ENCODE measurements at places on chromosomes 6 and 20. TPM values are rescaled to one million over a fixed set of nuclear protein-coding genes. Genes with fewer than 3 reads are reported as not detected.

DNA sequence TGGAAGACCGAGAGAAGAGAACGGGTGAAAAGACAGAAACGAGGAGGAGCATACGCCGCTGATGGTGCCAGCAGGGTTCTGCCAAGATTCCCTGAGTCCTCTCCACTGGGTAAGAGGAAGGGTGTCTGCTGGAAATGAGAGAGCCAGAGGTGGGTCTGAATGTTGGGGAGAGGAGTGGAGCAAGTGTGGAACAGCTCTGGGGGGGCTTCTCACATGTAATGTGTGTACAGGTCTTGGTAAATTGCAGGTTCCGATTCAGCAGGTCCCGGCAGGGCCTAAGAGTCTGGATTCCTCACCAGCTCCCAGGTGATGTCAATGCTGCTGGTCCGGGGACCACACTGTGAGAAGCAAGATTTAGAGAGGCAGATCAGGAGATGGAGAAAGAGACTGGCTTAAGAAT is 1.5 kb upstream of the EBF4 start:
- no peak for DNase-seq

DNA sequence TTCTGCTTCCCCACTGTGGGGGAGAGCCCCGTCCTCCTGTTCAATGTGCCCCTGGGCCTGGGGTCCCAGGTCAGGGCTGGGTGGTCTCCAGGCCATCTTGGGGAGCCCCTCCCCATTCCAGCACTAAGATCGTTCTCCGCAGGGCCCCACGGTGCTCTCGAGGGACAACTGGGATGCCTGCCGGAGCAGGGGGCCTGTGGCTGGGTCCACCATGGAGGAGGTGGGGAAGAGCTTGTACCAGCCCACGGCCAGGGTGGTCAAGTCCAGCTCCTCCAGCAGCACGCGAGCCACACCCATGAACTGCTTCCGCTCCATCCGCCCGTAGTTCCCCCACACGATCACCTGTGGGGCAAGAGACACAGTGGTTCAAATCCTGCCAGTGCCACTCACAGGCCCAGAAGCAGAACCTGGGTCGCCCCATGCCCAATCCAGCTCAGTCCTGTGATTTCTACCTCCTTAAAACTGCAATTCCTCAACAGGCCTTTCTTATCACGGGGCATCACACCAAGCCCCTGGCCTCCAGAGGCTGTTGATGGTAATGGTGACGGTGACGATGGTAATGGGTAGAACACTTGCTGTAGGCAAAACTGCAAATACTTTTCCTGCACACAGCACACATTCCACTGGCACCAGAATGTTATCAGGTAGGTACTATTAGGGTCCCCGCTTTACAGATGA is 10.5 kb downstream of the KCNK15 start:
- DNase-seq: no peak

- no peak for DNase-seq
Measured at GRCh38 chr6:75863784-75864183, 114.7 kb downstream of the MYO6 start.

GRCh38 chr6:83853178-83854000 is at the start of gene RIPPLY2:
Gene RIPPLY2, plus strand, starts transcription at chr6:83853360. Its CDS starts 57 bp downstream, at chr6:83853417.
- DNase-seq: peak; percentile 36

DNA sequence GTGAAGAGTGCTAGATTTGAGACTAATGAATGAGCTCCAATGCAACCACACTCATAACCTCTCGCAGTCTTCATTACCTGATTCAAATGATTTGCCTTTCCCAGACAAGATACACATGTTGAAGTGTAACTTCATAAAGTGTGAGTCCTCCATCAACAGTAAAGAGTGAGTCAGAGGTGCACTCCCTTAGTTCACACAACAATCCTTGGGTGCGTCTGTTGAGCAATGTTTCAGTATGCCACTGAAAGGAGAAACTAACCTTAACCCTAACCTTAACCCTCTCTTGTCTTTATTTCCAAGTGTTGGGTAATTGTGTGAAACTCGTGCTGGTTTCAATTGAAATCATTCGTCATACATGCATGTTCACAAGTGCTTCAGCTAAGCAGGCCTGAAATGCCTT is 21.0 kb upstream of the RIN2 start:
- no peak for DNase-seq

DNA sequence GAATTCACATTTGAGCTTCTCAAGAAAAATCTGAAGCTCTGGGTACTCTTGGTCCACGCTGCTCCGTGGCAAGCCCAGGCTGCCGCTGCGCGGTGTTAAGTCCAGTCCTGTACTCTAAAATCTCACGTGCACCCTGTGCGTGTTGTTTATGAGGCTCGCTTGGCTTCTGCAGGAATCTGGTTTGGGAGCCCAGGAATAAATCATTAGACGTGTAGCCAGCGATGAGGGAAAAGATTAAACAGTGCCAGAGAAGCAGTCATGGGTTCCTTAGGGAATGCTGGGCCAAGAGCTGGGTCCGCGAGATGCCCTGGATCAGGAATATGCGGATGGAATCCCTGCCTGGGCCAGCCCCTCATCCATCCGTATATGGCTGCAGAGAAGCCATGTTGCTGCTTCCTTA is 87.3 kb downstream of the KCNB1 start:
- no peak for DNase-seq

- peak; percentile 28 for DNase-seq
Measured at GRCh38 chr6:74671558-74672025, 534.3 kb downstream of the COL12A1 start.

- DNase-seq: no peak
Measured at GRCh38 chr6:111038534-111039252, 48.6 kb upstream of the SLC16A10 start.

Gene TP53TG5
- total RNA-seq: not detected

Gene CLIC5
- total RNA-seq: 0.06 TPM

Gene ZBP1
- total RNA-seq: 0.02 TPM

Gene SNAP25
- not detected for total RNA-seq
